Activated T-helper 1 cell treated with anti-CD3 and anti-CD28 coated beads, Interleukin-12 subunit alpha, Interleukin-12 subunit beta, Interleukin-2, Interleukin-4 antibody, amounts not matched to agents 30 ng/mL and 10 ng/mL and 1 ng/mL, durations not matched to agents 14 hours and 24 hours and 36 hours (primary cell): ENCODE measurements at places on chromosomes 4 and X. TPM values are rescaled to one million over a fixed set of nuclear protein-coding genes. Genes with fewer than 3 reads are reported as not detected.

DNA sequence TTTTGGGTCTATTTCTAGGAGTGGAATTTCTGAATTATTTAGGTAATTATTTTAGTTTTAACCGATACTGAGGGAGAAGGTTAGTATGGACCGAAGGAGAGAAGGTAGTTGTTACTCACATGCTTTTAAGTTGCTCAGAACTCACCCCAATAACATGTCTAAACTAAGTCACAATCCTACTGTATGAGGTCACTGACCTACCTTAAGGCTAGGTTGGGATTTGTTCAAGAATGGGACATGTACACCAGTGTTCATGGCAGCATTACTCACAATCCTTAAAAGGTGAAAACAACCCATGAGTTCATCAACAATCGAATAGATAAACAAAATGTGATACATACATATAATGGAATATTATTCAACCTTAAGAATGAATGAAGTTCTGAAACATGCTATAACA lies 90.5 kb downstream of the MSN start:
- DNase-seq = no peak

DNA sequence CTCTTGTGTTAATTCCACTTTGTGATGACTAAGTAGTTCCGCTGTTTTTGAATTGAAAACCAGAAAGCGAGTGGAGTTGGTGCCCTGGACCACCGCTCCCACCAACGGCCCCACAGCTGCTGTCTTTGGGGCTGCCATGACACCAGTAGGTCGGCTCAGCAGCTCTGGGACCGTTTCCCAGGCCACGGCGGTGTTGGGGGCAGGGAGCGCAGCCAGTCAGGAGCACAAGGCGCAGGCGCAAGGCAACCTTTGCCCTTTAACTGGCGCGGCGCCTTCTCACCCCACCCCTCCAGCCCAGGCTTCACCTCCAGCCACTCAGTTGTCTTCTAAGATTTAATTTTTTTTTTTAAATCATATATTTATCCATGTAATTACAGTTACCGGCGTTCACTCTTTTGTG lies at the start of gene GK2:
TSS of gene GK2 (minus strand) at position 166 of the 400 bp plus-strand sequence. CDS start at position 138, 28 bp downstream.
- DNase-seq = no peak

GRCh38 chr4:183398298-183399125 lies 45.9 kb upstream of the CDKN2AIP start:
- DNase-seq = peak; percentile 46

- DNase-seq = no peak
Measured at GRCh38 chr4:73593631-73594241, 26.5 kb downstream of the RASSF6 start.

- DNase-seq = no peak
Measured at GRCh38 chr4:98822144-98822543, 106.8 kb downstream of the EIF4E start.

DNA sequence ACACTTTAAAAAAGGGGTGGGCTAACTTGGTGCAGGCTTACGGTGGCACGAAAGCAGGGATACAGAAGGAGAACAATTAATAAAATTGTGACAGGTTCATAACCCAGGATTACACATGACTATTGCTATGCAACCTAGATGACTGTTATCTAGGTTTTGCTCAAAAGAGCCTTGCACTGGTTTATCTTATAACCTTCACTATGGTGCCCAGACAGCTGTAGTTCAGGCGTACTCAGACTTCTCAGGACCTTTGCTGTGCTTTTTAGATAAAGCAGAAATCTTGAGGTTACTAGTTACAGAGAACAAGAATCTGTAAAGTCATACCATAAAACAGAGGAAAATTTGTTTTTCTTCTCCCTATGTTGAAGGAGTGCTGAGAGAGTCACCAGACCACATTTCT lies 44.4 kb downstream of the UGT2A3 start:
- no peak for DNase-seq

GRCh38 chrX:22746081-22746480 lies 253.7 kb upstream of the DDX53 start:
- DNase-seq = no peak

- no peak for DNase-seq
Measured at GRCh38 chr4:152290366-152290921, 245.4 kb downstream of the FBXW7 start.

DNA sequence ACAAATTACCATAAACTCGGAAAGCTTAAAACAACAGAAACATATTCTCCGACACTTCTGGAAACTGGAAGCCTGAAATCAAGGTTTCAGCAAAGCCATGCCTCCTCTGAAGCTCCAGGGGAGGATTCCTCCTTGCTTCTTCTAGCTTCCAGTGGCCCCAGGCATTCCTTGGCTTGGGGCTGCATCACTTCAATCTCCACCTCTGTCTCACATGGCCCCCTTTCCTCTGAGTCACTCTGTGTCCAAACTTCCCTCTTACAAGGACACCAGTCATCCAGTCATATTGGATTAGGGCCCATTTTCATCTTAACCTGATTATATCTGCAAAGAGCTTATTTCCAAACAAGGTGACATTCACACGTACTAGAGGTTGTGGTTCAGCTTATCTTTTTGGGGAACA lies 17.3 kb downstream of the PARM1 start:
- DNase-seq = no peak

- DNase-seq = no peak
Measured at GRCh38 chr4:87067124-87067885, 132.5 kb downstream of the AFF1 start.

DNA sequence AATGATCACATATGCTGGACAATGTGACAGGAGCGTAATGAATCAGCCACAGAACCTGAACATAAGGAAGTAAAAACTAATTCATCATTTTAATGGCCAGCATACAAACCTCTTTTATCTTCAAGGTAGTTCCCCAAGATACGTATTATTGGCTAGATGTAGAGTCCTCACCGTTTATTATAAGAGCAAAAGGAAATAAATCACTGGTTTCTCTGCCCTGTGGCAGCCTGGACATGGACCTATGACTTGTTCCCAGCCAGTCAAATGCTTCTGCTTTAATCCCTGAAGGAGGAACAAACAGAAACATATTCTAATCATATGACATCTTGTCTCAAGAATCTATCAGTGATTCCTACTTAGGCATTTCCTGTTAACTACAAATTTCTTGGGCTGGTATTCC lies 86.8 kb upstream of the FAM241A start:
- DNase-seq = no peak

GRCh38 chrX:20354505-20354904 lies 87.8 kb upstream of the RPS6KA3 start:
- DNase-seq = no peak

- DNase-seq = no peak
Measured at GRCh38 chr4:115028682-115029410, 84.6 kb downstream of the NDST4 start.

DNA sequence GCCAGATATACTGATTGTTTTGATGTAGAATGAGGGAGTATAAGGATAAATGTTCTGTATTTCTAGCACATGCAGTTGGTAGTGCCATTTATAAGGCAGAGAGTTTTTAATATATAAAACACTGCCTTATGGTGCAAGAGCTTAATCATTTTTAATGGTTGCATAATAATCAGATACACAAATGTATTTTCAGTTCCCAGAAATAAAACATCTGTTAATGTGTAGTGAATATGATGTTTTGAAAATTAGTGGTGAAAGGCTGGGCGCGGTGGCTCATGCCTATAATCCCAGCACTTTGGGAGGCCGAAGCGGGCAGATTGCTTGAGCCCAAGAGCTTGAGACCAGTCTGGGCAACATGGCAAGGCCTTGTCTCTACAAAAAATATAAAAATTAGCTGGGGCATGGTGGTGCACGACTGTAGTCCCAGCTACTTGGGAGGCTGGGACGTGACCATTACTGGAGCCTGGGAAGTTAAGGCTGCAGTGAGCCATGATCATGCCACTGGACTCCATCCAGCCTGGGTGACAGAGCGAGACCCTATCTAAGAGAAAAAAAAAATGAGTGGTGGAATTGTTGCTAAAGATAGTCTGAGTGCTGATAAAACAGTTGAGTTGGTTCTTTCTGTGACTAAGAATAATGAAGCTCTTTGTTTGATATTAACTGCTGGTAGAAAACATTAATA lies 29.3 kb downstream of the CLCN3 start:
- no peak for DNase-seq

DNA sequence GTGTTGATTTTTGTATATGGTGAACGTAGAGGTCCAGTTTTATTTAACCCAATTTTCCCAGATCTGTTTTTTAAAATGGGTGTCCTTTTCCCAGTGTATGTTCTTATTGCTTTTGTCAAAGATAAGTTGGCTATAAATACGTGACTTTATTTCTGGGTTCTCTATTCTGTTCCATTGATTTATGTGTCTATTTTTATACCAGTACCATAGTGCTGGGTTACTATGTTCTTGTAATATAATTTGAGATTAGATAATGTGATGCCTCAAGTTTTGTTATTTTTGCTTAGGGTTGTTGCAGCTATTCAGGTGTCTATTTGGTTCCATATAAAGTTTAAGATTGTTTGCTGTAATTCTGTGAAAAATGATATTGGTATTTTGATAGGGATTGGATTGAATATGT lies 749.1 kb upstream of the GRIA3 start:
- no peak for DNase-seq

DNA sequence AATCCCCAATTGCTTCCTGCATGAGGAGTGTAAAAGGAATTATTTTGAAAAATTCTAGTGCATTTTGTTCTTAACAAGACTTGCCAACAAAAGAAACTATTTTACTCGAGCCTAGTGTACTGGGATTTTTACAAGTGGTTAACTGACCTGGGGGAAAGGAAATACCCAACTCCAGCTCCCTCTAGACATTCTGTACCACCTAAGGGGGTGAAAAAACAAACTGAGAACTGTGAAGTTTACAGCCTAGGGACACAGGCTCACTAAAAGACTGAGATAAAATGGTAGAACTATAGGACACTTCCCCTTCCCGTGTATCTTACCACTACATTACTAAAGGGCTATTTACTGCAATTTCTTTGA lies 2.6 kb upstream of the ADH5 start:
- no peak for DNase-seq

DNA sequence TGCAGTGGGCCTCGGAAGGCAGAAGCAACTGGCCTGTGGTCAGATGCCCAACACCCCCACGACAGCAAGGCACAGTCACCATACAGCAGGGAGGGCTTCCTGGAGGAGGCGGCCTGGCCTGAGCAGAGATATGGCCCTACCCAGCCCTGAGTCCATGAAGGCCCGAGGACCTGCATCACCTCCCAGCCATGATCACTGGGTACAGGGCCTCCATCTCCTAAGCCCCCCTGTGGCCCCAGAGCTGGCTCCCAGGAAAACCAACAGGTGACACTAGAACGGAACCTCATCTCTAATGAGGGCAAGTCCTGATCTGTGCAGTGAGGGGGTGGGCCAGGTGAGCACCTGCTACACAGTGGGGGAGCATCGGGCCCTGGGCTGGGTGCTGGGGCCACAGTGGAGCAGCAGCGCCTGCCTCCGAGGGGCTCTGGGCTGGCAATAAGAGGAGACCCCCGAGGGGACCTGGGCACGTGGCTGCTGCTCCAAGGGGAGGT lies 26.2 kb upstream of the MXD4 start:
- no peak for DNase-seq

GRCh38 chr4:140689623-140690022 lies 66.6 kb downstream of the TBC1D9 start:
- no peak for DNase-seq

GRCh38 chr4:77849278-77849965 lies 13.2 kb upstream of the MRPL1 start:
- no peak for DNase-seq

DNA sequence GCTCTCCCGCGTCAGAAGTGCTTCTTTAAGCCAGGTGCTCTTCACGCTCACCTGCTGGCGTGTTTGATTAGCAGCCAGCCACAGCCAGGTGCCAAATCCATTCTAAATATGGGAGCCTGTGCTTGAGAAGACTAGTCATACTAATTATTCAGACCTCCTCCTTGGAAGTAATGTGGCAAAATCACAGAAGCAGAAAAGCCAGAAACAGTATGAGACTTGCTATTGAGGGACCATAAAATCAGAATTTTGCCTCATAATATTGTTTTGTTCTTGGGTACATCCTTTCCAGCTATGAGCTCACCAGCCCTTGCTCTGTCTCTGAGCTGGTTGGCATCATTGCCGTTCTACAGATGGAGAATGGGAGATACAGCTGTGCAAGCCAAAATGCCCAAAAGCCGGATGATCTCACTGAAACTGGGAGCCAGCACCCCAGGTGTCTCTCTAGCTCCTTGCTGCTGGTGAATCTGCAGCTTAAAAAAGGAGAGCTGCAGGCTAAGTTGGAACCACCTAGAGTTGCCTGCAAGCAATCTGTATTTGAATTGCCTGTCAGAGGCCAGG lies 205.4 kb downstream of the SHROOM3 start:
- DNase-seq = no peak

- DNase-seq = no peak
Measured at GRCh38 chrX:6266041-6266440, 37.4 kb upstream of the NLGN4X start.

DNA sequence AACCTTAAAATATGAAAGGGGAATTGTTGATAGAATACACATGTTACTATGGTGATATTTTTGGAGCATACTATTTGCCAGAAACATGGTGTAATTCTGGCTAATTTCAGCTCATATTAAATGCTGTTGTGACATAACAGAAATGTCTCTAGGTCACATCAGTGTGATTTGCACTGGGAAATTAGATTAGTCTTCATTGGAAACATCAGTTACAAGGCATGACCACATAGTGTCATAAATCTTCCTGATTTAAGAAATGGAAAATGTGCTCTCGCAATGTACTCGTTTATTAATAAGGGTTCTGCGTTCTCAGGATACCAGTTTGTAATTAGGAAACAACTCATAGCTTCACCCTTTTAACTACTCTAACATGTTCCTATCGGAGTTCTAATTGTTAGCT lies 72.9 kb upstream of the GYPA start:
- DNase-seq = no peak

GRCh38 chrX:1486749-1487361 lies 34.1 kb upstream of the ASMTL start:
- DNase-seq = no peak

DNA sequence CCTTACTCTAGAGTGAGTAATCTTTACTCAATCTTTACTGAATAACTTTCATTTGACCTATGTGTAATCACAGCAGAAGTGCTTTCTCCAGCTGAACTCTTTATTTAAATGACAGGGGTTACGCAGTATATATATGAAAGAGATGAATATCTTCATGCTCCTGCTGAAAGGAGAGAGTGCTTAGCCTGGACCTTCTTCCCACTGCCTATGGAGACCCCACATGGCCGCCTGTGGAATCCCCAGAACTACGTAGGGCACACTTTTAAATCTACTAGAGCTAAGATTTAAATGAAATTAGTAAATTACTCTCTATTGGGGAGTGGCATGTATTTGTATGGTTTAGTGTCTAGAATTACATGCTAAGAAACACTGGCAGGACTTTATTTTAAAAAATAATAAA lies 391.2 kb downstream of the ANKRD50 start:
- DNase-seq = no peak

The GIMD1 gene
- total RNA-seq = not detected in 2 replicates

The CTAG1B gene
- not detected in 2 replicates for total RNA-seq

The P2RY8 gene
- total RNA-seq = 20.4 and 21.8 TPM in 2 replicates

The SMIM10 gene
- total RNA-seq = 0.86 and 1.1 TPM in 2 replicates

The H2BW2 gene
- not detected in 2 replicates for total RNA-seq

The SOWAHB gene
- total RNA-seq = not detected in 2 replicates

The BMPR1B gene
- not detected in 2 replicates for total RNA-seq

The NAP1L2 gene
- 1.7 and 1.8 TPM in 2 replicates for total RNA-seq

The PHOX2B gene
- not detected in 2 replicates for total RNA-seq

The CLDN2 gene
- total RNA-seq = not detected in 2 replicates

The ARHGAP36 gene
- not detected in 2 replicates for total RNA-seq

The NOP14 gene
- 140 and 142 TPM in 2 replicates for total RNA-seq

The GPRIN3 gene
- 37.1 and 39.0 TPM in 2 replicates for total RNA-seq

The PWWP3B gene
- total RNA-seq = not detected in 2 replicates

The PNMA6F gene
- not detected in 2 replicates for total RNA-seq
